Activated naive CD8-positive, alpha-beta T cell treated with anti-CD3 and anti-CD28 coated beads, Interleukin-2, amount 50 U/mL, for 16 hours (primary cell): ENCODE measurements at places on chromosomes 6 and 20.

DNA sequence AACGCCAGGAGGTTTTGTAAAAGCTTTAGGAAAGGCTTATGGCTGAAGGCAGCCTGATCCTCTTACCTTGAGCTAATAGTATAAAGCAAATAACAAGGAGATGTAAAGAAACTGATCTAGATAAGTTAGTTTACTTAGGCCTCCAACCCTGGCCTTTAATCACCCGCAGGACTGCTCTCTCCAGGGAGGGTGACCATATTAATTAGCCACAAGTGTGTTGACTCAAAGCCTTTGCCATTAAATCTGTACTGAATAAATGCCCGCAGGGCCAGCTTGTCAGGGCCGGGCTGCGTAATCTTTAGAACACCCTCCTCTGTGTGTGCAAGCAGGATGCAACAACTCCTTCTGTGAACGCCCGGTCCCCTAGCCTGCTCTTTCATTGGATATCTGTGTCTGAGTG lies 6.1 kb upstream of the PRSS16 start:
- DNase-seq = no peak

GRCh38 chr6:33853026-33853425 lies 49.2 kb upstream of the MLN start:
- DNase-seq = no peak

DNA sequence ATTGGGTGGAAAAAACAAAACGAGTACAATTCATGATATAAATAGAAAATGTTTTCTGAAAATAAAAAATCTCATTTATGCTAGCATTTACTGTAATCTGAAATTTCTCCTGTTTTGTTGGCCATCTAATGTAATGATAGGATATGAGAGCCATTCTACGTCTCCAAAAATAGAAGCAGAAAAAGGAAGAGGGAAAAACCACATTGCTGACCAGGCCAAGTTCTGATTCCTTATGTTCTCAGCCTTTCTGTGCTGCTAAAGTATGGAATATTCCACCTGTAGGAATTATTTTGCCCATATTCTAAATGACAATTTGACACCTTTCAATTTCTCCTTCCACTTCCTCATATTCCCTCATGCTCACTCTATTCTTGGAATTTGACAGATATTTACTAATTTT lies 110.2 kb downstream of the TBXT start:
- DNase-seq = no peak

DNA sequence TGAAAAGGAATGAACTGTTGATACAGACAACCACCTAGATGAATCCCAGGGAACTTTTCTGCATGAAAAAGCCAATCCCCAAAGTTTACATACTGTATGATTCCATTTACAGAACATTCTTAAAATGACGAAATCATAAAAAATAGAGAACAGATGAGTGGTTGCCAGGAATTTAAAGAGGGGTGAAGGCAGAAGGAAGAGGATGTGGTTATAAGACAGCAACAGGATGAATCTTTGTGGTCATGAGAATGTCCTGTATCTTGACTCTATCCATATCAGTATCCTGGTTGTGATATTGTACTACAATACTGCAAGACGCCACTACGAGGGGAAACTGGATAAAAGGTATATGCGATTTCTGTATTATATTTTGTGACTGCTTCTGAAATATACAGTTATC lies 70.1 kb upstream of the EMILIN3 start:
- DNase-seq = no peak

DNA sequence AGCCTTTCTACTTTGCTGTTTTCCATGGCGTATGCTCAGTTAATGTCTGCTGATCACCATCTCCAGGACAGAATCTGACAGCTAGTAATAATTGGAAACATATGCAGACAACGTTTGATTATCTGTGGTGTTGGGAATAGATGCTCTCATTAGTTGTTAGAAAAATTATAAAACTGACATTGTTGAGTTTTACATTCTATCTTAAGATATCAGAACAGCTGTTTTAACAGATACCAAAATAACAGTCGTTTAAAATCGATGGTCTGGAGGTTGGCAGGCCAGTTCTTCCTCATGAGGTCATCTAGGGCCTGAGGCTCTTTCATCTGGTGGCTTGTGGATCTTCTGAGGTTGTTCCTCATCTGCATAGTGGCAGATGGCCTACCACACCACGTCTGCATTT lies 137.6 kb downstream of the AIG1 start:
- DNase-seq = no peak

GRCh38 chr20:3814928-3815495 lies 5.3 kb upstream of the AP5S1 start:
- no peak for DNase-seq

DNA sequence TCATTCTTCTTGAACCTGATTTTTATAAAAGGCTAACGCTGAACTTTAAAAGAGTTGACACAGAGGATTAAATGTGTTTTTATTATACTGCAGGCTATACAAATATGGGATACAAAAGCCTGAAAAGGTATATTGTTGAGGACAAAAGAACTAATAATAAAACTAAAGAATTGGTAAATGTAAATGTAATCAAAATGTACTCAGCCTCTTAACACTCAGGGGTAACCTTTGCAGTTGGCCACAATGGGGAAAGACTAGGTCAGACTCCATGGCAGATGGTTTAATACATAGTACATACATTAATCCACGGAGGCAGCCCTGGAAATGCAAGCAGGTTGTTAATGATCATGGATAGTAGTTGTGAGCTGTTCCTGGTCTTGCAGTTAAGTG lies 57.5 kb downstream of the SOBP start:
- DNase-seq = no peak
